Kidney capillary endothelial cell (primary cell): ENCODE measurements at places on chromosomes 4 and X.

DNA sequence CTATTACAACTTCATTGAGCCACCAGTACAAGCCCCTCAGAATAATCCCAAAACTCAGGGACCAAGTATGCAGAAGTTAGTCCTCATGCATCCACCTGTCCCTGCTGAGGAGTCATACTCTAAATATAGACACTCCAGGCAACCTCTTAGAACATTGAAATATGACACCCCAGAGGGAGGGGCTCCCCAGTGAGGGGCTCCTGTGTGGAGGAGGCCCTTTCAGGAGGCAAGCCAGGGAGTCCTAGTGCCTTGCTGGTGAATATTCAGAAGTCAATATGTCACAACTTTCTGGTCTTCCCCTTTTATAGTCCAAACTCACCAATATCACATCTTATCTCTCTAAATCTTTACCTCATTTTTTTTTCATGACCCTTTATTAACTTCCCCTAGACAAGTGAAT lies 1.6 kb upstream of the ARMCX6 start:
- no peak for DNase-seq

DNA sequence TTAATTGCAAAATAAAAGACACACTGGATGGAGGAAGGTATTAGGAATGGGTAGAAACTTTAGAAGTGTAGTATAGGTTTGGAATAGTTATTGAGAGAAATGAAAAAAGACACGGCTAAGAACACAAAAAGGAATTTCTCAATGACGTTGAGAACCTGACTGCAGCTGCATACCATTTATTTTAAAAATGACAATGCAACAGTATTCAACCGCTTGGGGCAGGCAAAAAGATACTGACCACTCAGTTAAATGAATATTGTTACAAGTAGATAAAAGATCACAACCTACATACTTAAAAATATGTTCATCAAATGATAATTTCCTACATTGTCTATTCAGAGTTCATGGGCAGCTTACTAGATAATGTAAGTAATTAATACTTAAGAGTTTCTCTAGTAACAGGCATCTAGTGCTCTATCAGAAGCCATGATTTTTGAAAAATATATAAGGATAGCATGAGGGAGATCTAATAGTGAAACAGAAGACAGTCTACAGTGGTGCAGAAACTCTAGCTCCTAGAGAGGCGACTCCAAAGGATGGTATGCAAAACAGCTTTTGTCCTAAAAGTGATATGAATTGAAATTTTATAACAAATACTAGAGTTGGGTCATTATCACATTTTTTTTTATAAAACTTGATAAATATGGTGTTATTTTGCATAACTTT lies 216.2 kb upstream of the VEGFC start:
- DNase-seq, result no peak

GRCh38 chr4:94960708-94961107 lies 203.0 kb downstream of the BMPR1B start:
- no peak for DNase-seq

DNA sequence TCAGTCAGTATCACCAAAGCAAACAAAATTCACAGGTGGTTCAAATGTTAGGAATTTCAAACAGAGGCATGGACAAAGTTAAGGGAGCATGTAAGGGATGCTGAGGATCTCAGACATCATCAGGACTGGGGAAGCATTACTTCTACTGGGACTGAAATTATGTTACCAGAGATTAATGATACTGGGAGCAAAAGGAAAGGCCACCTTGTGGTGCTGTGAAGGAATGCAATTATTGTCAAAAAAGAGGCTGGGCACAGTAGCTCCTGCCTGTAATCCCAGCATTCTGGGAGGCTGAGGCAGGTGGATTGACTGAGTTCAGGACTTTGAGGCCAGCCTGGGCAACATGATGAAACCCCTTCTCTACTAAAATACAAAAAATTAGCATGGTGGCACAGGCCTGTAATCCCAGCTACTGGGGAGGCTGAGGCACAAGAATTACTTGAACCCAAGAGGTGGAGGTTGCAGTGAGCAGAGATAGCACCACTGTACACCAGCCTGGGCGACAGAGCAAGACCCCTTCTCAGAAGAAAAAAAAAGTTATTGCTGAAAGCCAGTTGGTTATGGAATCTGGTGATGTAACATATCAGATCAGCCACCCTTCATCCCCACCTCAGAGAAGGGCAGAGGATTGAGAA lies 954.3 kb downstream of the PCDH7 start:
- DNase-seq, result no peak

GRCh38 chrX:53479301-53479700 lies 45.1 kb upstream of the HSD17B10 start:
- no peak for DNase-seq

- no peak for DNase-seq
Observed at GRCh38 chr4:167359711-167360110, 125.4 kb upstream of the SPOCK3 start.
